Right kidney (tissue), 9 donors: ENCODE measurements at places on chromosomes 3 and 15.

- DNase-seq, result no peak
These were observed 161.9 kb upstream of the TNIK start for GRCh38 chr3:171622126-171622525.

DNA sequence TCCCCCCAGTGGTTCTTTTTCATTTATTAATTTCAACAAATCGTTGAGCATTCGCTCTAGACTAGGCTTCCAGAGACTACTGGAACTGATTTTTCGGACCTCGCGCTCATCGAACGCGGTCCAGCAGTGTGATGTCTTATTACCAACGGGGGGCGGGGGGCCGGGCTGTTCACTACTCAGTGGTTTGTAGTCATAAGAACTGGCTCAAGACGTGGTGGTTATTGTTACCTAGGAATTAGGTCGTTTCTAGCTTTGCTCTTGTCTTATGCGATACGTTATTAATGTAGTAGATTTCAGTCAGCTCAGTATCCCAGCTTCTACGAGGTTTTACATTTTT lies 858 bp downstream of the RBM5 start:
- DNase-seq, result no peak

DNA sequence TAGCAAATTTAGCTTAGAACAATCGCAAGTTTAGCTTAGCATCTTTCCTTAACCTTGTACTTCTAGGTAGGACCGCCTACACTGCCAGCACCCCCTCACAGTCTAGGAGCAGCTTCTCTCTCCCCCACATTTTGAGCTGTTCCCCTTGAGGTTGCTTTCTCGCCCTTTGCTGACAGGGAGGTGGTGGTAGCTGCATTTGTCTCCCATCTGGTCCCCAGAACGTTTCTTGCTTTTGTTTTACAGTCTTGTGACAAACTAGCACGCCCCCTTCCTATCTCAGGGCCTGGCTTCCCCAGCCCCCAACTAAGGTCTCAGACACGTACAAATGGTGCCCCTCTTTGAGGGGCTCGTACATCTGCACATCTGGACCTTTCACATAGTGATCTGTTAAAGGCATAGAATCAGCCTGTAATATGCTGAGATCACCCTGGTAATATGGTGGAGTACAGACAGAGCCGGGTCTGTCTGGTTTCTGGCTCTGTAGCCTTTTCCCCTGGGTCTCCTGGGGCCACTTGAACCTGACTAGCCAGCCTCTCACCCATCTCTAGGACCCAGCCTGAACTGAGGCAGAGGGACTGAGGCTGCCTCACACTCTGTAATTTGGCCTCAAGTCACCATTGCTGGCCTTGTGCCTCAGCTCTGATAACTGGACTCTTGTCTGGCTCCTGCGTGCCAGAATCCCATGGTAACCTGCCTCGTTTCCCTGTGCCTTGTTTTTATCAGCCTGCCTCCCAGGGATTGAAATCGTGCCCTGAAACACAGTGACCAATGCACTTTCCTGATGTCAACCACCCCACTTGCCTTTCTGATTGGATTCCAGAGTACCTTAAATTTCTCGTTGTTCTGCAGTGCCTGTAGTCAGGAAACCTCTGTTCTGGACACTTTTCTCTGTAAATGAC lies 27.7 kb downstream of the CRTC3 start:
- no peak for DNase-seq

DNA sequence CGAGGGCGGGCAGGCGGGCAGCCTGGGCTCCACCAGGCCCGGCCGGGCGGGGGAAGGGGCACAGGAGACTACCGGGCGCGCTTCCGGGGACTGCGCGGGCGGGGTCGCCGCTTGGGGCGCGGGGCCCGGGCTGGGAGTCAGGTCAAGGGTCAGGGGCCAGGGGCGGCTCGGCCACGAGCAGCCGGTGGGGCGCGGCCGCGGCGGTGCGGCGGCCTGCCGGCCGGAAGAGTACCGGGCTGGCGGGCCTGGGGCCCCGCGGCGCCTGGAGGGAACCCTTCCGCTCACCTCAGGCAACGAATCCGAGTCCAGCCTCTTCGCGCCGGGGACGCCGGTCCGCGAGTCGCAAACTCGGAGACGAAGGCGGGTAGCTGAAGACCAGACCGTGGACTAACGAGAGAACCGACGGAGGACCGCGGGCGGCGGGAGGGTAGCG lies 225 bp downstream of the RHOA start:
- DNase-seq, result no peak

- no peak for DNase-seq
These were observed 6.3 kb downstream of the ADGRG7 start for GRCh38 chr3:100615684-100616083.

- DNase-seq, result no peak
These were observed 636.2 kb downstream of the NAALADL2 start for GRCh38 chr3:175495331-175495730.

GRCh38 chr3:119220970-119221667 lies 19.6 kb downstream of the B4GALT4 start:
- no peak for DNase-seq

GRCh38 chr3:191216510-191216909 lies 17.5 kb downstream of the OSTN start:
- DNase-seq, result no peak

DNA sequence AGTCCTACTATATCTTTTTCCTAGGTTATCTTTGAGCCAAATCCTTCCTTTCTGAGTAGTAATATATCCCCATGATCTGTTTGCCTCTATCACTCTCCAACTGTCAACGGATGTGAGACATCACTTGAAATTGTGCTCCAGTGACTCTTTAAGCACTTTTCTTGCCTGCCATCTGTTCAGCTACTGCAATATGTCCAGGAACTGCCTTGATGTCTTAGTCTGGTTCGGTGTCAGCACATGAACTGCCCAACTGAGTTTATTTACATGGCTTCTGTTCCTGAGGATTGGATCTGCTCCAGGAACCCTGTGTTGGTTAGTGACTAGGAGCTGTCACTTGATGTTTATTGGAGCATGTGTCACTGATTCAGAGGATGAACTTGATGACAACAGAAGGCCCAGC lies 116.5 kb downstream of the SLC9A9 start:
- no peak for DNase-seq

DNA sequence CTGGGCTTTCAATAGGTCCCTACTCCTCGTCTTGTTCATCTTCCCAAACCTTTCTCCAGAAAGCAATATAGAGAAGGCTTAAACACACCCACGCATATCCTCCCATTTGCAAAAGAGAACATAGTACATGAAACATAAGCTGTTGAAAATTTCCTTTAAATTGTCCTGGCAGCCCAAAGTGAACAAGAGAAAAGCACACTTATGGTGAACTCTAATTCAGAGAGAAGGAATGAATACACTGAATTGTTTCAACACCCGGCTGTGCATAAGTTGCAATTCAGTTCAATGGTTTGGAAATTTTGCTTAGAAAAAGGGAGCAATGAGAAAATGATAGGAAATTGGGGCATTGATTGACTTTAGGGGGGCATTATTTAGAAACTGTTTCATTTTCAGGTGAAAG lies 202.6 kb downstream of the TIGIT start:
- no peak for DNase-seq

GRCh38 chr3:144496141-144496835 lies 524.7 kb downstream of the DIPK2A start:
- no peak for DNase-seq

- no peak for DNase-seq
These were observed 19.3 kb downstream of the RAB27A start for GRCh38 chr15:55270291-55270690.

DNA sequence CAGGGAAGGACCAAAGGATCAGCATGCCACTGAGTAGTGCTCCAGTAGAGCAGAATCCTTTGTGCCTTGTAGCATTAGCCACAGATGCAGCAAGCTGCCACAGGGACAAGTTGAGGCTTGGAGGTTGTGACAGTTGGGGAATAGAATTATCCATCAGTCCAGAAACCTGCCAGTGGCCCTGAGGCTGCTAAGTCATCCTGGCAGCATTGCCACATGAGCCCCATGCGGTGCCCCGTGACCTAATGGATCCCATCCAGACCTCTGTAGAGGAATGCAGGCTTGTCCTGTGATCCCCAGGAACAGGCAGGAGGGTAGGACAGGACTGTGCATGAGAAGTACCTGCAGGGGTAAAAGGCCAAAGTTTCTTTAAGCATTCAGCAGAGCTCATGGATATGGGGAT lies 51.7 kb downstream of the BOC start:
- no peak for DNase-seq

GRCh38 chr3:23756206-23756840 lies 49.4 kb upstream of the UBE2E1 start:
- no peak for DNase-seq

DNA sequence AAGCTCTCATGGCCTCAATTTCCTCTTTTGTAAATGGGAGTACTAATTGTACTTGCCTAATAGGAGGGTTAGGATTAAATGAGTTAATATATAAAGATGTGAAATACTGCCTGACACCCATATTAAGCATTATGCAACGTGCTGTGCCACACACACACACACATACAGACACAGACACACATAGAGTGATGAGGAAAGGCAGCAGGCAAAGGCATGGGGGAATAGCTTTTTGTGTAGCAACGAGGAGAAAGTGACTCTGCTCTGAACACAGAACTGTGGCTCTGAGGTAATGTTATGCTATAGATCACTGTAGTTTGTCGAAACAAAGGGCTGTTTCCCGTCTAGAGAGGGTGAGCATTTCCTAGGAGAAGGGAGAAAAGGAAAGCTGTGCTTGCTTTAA lies 233.3 kb upstream of the SLCO3A1 start:
- no peak for DNase-seq

DNA sequence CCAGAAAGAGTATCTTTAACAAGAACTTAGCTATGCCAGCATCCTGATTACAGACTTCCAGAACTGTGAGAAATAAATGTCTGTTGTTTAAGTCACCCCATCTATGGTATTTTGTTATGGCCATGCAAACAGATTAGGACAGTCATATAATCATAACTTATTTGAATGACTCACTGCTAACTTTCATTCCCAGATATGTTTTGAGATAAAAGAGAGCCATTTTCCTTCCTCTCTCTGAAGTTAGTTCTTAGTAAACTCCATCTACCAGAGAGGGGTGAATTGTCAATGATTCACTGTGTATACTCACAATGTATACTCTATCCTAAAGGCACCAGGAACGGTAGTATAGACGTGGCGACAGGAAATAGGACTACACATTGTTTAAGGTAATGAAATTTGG lies 179.4 kb upstream of the DPH6 start:
- DNase-seq, result no peak

DNA sequence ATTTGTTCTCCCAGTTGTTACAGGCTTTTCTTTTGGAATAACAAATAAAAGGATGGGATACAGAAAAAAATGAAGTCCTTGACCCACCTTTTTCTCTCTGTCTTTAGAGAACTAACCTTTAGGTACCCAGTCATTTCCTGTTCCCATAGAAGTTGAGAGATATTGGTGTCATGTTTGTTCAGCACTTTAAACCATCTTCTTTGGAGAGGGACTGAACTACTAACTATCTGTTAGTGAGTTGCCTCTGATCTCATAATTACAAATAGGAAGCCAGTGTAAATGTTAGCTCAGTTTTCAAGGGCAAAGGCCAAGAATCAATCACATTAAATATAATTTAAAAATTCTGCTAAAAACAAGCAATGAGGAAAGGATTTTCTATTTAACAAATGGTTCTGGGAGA lies 72.9 kb upstream of the DCBLD2 start:
- no peak for DNase-seq

DNA sequence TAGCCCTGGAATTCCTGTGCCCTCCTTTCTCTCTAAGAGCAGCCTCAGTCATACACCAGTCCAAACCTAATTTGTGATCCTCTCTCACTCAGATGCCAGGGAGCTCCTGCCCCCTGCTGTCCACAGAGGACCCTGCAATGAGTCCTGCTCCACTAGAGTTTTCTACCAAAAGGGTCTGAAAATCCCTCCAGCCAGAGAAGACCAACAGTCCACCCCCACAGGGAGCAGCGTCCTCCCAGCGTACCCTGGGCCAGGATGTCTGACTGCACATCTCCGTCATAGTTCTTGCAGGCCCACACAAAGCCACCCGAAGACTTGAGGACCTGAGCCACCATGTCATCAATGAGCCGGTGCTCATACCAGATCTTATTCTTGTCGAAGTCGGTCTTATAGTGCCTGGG lies 15.4 kb downstream of the IDH2 start:
- DNase-seq, result no peak

DNA sequence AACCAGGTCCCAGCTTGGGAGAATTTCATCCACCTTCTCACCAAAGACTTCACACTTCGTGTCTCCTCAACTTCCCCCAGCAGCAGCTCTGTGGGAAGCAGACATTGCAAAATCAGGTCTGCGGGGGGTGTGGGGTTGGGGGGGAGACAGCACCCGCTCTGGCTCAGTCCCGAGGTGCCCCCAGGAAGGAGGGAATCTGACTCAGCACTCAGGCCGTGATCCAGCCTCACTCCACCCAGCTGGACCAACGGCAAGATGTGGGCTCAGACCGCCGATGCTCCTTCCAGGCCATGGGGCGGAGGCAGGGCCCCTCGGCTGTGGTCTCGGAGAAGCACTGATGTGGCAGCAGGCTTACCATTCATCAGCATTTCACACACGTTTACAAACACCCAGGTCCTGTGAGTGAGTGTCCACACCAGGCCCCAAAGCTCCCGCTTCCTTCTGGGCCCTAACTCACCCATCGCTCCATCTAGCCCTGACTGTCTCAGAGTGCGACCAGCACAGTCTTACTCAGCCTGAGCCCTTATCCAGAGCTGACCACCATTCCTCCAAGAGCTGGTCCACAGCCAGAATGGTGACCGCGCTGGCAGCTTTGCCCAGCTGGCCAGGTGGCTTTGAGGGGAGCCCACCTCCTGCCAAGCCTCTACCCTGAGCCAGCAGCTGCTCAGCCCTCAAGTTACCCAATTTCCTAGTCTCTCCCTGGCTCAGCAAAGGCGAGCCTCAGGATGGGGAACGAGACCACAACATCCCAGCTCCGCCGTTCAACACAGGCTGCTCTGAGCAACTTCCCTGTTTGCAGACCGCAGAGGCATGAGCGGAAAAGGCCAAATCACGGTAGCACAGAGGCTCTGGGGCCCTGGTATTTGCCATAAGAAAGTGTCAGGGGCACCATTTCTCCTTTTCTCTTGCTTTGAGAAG lies 3.3 kb downstream of the STAB1 start:
- DNase-seq, result no peak

GRCh38 chr3:194773216-194773615 lies 87.5 kb downstream of the FAM43A start:
- no peak for DNase-seq

DNA sequence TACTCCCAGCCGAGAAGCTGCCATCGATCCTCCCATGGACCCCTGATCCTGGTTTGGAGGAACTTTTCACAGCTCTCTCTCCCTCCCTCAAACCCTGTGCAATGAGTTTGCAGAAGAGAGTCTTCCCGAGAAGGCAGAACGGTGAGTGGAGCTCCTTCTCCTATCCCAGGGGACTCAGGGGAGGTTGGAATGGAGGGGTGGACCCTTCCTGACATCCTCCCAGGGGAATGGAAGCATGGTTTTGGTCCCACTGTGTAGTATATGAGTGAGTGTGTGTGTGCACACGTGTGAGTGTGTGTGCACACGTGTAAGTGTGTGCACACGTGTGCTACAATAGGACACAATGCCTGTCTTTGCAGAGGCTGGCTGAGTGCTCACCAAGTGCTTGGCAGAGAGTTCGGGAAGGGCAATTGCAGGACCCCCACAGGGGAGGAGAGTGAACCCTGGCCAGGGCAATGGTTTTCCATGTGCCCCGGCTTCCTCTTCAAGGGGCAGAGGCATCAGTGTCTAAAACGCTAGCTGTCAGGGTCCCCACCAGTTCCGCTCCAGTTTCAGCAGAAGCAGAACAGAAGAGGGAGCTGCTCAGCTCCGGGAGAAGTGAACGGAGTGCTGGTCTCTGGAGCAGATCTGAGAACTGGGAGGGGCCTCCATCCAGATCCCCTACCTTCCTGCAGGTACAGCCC lies 13.8 kb upstream of the IL16 start:
- DNase-seq, result no peak
